ENCODE measurements at places on chromosomes 7 and 10.

GRCh38 chr10:16953270-16953669 is 136.0 kb upstream of the RSU1 start:
- no peak for DNase-seq

DNA sequence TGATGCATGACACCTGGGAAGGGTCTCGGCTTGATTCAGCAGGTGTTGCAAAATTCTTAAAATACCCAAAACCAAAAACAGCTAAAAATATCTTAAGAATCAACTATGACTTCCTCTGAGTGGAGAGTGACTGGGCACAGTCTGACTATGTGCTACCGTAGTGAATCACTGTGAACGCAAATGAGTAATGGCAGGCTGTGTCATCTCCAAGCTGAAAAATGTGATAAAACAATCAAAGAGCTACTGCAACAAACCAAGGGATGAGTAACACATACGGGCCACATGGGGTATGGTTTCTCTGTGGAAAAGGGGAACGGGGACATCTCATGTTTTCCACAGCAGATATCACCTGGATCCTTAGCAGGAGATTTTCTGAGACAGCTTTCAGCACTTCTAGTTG is 127.5 kb downstream of the ABCA13 start:
- no peak for DNase-seq

- DNase-seq = peak; percentile 11
These were observed 86.6 kb upstream of the C7orf33 start for GRCh38 chr7:148503900-148504487.

DNA sequence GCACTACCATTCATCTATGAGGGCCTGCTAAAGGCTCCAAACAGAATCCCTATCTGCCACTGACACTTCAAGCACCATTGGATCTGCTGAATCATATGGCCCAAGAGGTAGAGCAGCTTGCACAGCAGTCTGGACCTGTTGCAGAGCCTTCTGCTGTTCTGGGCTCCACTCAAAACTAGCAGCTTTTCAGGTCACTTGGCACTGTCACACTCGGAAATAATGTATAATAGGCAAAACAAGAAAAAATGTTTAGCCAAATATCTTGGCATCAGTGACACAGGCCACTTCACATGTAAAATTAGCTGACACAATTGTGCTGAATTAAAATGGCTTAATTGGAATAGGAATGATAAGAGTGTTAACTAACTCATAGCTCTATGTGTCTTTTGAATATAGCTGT is 1182.9 kb upstream of the LRRTM3 start:
- DNase-seq = no peak

DNA sequence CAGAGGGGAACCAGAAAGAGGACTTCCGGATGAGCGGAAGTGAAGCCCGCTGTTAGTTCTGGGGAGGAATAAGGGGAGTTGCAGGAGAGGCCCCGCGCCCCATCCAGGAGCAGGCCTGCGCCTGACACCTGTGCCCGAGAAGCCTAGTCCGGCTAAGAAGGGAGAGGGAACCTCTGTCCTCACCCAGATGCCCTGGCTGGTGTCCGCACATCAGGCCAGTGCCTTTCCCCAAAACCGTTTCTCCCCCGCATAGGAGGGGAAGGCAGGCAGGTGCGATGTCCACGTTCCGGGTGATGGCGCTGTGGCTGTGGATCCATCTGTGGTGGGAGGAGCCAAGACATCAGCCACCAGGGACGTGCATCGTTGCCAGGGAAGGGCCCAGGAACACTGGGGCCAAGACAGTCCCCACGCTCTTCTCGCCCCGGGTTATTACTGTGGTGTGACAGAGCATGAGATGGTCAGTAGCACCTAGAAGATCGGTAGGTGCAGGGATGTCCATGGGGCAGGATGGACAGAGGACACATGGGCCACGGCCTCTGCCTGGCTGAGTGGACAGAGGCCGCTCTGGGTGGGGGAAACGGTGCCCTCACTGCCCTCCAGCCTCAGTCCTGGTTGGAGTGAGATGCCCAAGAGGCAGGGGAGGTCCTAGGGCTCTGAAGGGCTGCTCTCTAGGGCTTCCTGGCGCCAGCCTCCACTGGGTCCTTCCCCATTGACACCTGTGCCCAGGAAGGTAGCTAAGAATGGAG is 262.7 kb downstream of the CELF2 start:
- DNase-seq = no peak

GRCh38 chr10:50527442-50528043 is 96.2 kb downstream of the SGMS1 start:
- no peak for DNase-seq

GRCh38 chr10:133187091-133187905 is 27.3 kb downstream of the KNDC1 start:
- DNase-seq = no peak

- no peak for DNase-seq
These were observed 2.8 kb downstream of the SPRN start for GRCh38 chr10:133421336-133422222.

GRCh38 chr7:141408440-141408839 is 142.8 kb upstream of the AGK start:
- no peak for DNase-seq

GRCh38 chr10:69787681-69788080 is 14.0 kb upstream of the COL13A1 start:
- no peak for DNase-seq

DNA sequence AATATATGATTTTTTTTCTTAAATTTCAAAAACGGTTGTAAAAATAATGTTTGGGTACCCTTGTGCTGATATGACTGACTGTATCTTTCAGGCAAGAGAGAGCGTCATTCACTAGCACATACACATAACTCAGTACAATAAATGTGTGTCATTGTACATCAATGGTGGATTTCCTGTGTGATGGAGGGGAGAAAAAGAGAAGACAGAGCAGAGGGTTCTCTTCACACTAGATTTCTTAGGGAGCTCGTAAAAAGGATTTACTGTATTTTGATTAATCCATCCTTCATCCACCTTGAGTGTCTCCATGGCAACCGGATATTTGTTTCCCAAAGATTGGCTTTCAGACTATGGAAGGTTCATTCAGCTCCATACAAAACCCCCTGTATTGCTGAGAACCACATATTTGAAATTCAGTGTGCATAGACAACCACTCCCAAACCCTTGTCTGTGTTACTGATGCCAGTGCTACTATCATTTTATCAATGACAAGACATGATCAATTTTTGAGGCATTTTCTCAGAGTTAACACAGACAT is 150.6 kb downstream of the AKR1D1 start:
- no peak for DNase-seq

- no peak for DNase-seq
These were observed 54.2 kb downstream of the TACR2 start for GRCh38 chr10:69362471-69362954.

DNA sequence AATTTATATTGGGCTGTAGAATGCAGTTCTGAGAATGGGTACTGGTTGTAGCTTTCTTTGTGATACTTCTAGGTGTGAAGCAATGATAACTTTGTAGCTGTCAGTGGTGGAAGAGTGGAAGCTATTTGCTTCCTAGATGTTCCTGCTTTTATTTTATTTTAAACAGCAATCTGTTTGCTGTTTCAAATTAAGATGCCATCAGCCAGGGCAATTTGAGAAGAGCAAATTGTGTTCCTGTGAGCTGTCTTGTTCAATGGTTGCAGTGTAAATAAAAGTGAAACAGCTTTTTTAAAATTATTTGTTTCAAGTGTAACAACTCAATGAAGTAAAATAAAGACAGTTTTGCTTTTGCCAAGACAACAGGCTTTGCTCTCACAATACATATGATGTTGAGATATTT is 150.8 kb upstream of the TMEM229A start:
- DNase-seq = no peak
